Activated CD8-positive, alpha-beta T cell treated with anti-CD3 and anti-CD28 coated beads, Interleukin-2, amount 10 ng/mL, durations not matched to agents 7 days and 5 days (primary cell): ENCODE measurements at places on chromosomes 5 and 9. TPM values are rescaled to one million over a fixed set of nuclear protein-coding genes. Genes with fewer than 3 reads are reported as not detected.

Gene LTC4S
- total RNA-seq: 3.7 TPM

Gene CDKN2B-AS1
- 6.9 TPM for total RNA-seq

Gene ZNF367
- total RNA-seq: 37.1 TPM

Gene F12
- 3.5 TPM for total RNA-seq

Gene SPATA31E1
- total RNA-seq: not detected

Gene WHRN
- 2.6 TPM for total RNA-seq

Gene PRDM9
- total RNA-seq: not detected

Gene SAXO1
- not detected for total RNA-seq

Gene BTNL8
- not detected for total RNA-seq

Gene TMEM215
- not detected for total RNA-seq

Gene PROB1
- total RNA-seq: 5.2 TPM

Gene PCDHGB3
- total RNA-seq: 0.16 TPM

Gene ARL15
- 12.3 TPM for total RNA-seq

Gene PRSS3
- total RNA-seq: not detected

Gene SPINK6
- not detected for total RNA-seq

Gene PCDHA8
- total RNA-seq: not detected

Gene CER1
- total RNA-seq: not detected

Gene PCDHA5
- total RNA-seq: not detected

Gene SV2C
- not detected for total RNA-seq

Gene CNTFR
- not detected for total RNA-seq

Gene FAM169A
- 5.6 TPM for total RNA-seq

Gene ALDH7A1
- total RNA-seq: 0.91 TPM
